ENCODE measurements at places on chromosomes 6 and 20.

DNA sequence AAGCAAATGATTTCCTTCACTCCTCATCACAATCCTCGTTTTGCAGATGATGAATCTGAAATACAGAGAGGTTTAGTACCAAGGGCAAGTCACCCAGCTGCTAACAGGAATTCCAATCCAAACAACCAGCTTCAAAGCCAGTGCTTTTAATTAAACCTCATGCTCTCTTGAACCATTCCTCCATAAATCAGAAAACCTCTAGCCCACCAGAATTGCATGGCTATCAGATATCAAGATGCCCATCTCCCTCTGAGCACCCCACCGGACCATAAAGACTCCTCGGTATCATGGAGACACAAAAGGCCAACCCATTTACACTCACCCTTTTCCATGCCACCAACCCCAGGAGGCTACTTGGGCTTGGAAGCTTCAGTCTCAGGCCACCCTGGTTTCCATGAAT, 46.0 kb downstream of the TFAP2A start:
- no peak for DNase-seq

DNA sequence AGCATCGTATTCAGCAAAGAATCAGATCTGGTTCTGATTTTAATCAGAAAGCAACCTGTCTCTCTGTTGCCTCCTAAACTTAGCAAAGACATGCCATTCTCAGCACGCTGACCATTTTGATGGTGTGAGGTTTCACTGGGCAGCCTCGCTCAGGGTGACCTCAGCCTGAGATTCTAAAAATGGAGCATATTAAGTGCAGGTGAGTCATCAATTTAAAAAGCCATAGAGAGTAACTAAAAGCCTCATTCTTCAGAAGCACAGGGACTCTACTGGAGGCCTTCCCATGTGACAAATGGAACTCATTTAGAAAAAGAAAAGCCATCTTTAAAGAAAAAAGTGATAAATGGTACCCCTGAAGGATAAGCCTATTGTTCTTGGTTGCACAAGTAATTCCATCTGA, 91.3 kb downstream of the FILIP1 start:
- no peak for DNase-seq

- DNase-seq, result peak; percentile 54
Measured at GRCh38 chr20:675453-676314, at the start of gene SCRT2. Gene SCRT2, minus strand, starts transcription at chr20:675802. Its CDS starts 201 bp downstream, at chr20:675601.

- no peak for DNase-seq
Measured at GRCh38 chr6:25958700-25959162, 3.9 kb upstream of the TRIM38 start.

DNA sequence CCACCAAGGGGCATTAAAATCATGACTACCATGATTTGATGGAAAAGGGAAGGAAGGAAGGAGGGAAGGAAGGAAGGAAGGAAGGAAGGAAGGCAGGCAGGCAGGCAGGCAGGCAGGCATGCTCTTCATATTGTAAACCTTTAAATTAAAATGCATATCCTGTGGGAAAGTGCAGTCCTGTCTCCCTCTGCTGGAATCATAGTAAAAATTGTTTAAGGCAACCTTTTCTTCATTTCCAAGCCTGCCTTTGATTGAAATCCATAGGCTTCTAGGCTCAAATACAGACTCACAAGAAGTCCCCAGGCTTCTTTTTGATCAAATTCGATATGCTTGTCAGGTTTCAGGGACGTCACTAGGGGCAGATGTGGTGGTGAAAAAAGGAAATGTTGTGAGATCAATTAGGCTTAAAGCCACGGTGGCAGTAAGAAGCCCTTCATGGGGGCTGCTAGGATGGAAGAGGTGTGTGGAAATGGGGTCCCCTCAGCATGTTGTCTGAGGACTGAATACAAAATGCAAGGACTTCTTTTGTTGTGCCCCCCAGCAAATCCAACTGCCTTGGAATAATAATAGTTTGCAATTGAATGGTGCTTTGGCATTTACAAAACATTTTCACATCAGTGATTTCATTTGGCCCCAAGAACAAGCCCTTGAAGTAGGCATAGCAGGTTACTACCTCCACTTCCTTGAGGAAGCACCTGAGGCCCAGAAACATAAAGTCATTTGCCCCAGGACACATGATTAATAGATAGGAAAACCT, 25.6 kb upstream of the GABRR1 start:
- peak; percentile 44 for DNase-seq

GRCh38 chr6:156508923-156509322, 268.3 kb upstream of the ARID1B start:
- no peak for DNase-seq

DNA sequence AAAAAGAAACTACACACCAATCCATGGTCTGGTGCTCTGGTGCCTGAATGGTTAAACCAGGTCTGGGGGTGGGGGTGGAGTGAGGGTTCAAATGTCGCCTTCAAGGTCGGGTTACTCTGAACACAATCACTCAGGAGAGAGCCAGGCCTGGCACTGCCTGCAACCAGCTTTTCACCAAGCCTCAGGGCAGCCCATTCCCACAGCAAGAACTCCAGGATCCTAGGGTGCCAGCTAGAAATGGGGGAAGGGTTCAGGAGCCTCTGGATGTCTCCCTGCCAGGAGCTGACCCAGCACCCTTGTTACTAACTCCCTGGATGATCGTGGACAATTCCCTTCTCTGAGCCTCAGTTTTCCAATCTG, 6.7 kb downstream of the SDC4 start:
- no peak for DNase-seq

DNA sequence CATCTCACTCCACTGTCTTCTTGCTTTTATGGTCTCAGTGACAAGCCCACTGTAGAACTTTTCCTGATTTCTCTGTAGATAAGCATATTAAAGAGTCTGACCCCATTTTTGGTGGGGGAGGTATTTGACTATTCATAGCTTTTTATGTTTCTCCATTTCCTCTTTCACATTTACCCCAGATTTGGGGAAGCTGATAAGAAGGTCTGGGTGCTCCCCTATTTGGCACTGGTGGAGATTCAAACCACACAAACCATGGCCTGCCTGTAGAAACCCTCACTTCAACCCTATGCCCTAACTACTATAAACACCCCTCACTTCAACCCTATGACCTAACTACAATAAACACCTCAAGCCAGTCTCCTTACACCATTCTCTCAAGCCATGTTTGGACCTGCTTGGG, 196.2 kb upstream of the SYNDIG1 start:
- DNase-seq, result no peak

GRCh38 chr6:122407712-122408111, 8.3 kb downstream of the HSF2 start:
- DNase-seq, result no peak

GRCh38 chr20:4605166-4605565, 116.5 kb upstream of the PRND start:
- DNase-seq, result no peak

GRCh38 chr6:3210024-3210610, 17.3 kb downstream of the TUBB2B start:
- DNase-seq, result no peak

DNA sequence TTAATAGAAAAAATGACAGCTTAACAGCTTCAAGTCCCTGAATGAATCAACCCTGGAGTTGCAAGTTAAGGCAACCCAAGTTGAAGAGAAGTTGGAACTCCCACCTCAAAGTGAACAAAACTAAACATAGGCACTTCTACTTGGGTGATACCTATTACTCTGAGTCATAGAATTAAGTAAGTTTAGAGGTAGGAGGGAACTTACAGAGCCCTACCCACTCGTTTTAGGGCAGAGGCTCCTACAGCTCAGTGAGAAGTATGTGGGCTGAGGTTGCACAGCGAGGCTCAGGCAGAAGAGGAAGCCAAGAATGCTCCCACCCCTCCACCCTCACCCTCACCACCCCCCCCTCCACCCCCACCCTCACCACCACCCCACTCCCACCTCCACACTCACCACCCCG, 42.2 kb downstream of the NFATC2 start:
- DNase-seq, result no peak

DNA sequence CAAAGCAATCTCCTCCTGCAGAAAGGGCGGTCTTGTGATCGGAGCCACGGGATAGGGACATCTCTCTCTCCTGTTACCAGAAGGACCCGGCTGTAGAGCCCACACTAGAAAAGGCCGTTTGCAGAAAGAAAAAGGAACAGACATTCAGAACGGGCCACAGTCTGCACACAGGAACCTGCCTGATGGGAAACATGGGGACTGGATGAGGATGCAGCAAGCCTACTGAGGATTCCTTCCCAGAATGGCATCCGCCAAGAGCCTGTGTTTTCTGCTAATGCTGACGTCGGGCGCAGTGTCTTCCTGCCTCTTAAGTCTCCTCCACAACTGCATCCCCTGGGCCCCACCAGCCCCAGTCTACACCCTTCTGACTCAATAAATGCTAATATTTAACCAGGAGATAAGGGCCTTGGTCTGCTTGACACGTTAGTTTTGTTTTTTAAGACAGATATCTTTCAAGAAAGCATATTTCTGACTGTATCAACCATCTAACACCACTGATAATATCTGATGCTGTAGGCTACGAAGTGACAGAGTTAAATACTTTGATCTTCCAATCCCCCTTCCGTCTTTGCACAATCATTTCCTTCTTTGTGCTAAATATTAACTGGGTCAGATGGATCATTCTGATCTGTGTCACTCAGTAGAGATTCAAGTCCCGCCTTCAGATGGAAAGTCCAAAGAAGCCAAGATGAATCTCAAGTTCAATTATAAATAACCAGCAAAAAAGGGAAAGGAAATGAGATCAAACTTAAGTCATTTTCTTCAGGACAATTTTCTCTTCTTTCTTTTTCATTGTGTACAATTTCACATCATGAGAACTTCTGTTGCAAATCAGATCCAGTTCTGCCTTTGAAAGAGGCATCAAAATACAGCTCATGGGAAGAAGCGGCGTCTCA, 20.7 kb downstream of the FAM50B start:
- peak; percentile 92 for DNase-seq

Data from HepG2 (cell line).